ENCODE measurements at places on chromosomes 12 and 14. TPM values are rescaled to one million over a fixed set of nuclear protein-coding genes. Genes with fewer than 3 reads are reported as not detected.

- no peaks in the 10 kb centered on the region for H3K4me1 ChIP-seq
- no peak overlapping the region for H3K4me3 ChIP-seq
- no peak for DNase-seq
- no peaks in the 10 kb centered on the region for H3K36me3 ChIP-seq
- peaks cover 18% of the 10 kb centered on the region for H3K27me3 ChIP-seq
These were observed 87.0 kb downstream of the VWF start for GRCh38 chr12:6037459-6037858.

DNA sequence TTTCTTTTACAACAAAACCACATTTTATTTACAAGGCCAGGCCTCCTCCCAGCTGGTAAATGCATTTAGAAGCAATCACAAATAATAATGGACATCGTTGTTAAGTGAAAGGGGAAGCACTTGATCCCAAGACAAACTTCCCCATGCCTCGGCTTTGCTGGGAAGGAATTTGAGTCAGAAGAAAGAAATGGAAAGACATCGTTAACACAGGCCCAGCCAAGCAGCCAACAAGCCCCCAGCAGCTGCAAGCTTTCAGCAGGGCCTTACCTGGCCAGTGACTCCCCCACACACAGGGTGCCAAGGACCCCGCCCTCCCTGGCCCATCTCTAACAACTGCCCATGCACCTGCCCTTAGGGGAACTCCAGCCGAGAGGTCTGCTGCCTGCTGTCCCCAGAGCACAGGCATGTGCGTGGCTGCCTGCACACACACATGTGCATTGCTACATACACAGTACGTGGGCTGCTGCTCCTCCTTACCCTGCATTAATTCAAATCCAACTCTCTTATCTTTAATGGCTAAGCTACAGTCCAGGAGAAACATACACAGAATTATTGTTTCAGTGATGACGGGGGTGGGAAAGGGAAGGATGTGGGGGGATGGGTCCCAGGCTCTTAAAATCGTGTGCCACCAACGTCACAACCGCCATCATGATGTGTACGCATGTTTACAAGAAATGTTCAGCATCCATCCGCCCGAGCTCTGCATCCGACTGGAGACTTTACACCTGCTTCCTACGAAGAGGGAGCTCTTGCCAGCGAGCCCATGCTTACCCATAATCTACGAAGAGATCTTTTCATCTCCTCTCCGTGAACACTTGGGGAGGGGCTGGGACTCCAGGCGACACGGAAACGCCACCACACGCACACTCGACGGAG, 9.8 kb downstream of the BCL11B start:
- no peaks in the 10 kb centered on the region for H3K4me1 ChIP-seq
- peaks cover 41% of the 10 kb centered on the region for H3K27me3 ChIP-seq

GRCh38 chr12:69523433-69524330, 53.5 kb downstream of the FRS2 start:
- H3K36me3 ChIP-seq, result no peaks in the 10 kb centered on the region
- H3K4me1 ChIP-seq, result peaks cover 3% of the 10 kb centered on the region
- H3K27me3 ChIP-seq, result no peaks in the 10 kb centered on the region
- no peak for DNase-seq
- H3K27ac ChIP-seq, result no peak overlapping the region

DNA sequence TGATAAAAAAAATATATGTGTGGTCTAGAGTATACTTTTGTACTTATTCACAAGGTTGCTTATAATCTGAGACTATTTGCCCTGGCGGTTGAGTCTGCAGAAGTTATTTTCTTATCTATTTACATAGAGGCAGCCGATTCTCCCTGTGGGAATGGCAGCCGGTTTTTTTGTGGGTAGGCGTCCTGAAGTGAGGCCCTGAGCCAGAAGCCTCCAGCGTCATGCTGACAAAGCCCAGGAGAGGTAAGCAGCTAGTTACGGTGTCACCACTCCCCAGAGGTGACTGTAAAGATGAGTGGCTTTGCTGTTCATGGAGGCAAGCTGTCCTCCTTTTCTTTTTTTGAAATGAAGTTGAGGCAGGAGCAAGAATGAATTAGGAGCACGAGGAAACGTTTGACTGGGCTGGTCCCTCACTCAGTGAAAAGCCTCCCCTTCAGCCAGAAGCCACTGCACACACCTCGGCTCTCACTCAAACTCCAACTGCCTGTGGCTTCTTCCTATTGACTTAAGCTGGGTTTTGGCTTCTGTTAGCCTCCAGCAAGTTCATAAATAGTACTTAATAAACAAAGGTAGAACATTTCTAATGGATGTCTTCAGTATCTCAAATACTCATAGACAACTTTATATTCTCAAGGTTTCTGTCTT, 21.5 kb downstream of the PAX9 start:
- H3K36me3 ChIP-seq, result peaks cover 9% of the 10 kb centered on the region
- no peaks in the 10 kb centered on the region for H3K27me3 ChIP-seq
- H3K4me1 ChIP-seq, result no peaks in the 10 kb centered on the region
- H3K4me3 ChIP-seq, result no peak overlapping the region

DNA sequence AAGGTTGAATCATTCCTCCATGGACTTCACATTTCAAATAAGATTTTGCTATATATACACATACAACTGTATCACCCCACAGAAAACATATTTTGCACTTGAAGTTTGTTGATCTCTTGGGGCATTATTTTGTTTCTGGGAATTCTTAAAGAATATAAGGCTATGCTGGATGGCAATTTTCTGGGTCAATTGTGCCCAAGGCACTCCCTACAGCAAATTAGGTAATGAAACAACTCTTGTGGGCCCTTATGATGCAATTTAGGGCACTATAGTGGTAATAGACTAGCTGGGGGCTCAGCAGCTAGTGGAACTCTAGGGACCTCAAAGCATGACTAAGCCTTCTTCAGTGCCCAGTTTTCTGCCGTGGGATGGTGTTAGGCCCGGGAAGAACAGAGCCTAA, 444.4 kb downstream of the NRXN3 start:
- no peak overlapping the region for H3K27ac ChIP-seq
- no peaks in the 10 kb centered on the region for H3K36me3 ChIP-seq
- DNase-seq, result no peak
- H3K4me1 ChIP-seq, result no peaks in the 10 kb centered on the region

- DNase-seq, result no peak
- no peaks in the 10 kb centered on the region for H3K27me3 ChIP-seq
- no peaks in the 10 kb centered on the region for H3K36me3 ChIP-seq
These were observed 338.4 kb downstream of the RAD51B start for GRCh38 chr14:68157971-68158371.

The DEGS2 gene
- 2.7 TPM for total RNA-seq

DNA sequence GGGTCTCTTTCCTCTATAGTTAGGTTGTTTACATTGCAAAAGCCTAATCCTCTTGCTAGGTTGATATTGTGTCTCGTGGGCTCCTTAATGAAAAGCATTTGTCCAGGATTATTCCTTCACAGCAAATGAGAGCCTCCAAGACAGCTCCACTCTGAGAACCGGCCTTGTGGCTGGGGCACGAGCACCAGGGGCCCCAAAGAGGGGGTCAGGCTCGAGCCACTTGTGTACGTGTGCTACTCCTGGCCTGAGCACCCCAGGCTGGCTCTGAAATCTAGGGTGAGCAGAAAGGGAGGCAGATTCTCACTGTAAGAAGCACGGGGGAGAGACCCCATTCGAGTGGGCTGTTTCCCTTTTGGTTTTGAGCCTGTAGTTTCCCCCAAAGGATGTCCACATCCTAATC, 45.0 kb upstream of the FZD10 start:
- H3K27me3 ChIP-seq, result peaks cover 28% of the 10 kb centered on the region
- H3K4me1 ChIP-seq, result no peaks in the 10 kb centered on the region
- H3K36me3 ChIP-seq, result no peaks in the 10 kb centered on the region
- no peak overlapping the region for H3K27ac ChIP-seq
- DNase-seq, result no peak
- no peak overlapping the region for H3K4me3 ChIP-seq

GRCh38 chr12:57716305-57716704, 22.2 kb downstream of the AGAP2 start:
- DNase-seq, result no peak
- H3K27ac ChIP-seq, result no peak overlapping the region

- H3K36me3 ChIP-seq, result peaks cover 27% of the 10 kb centered on the region
- H3K4me3 ChIP-seq, result no peak overlapping the region
- DNase-seq, result no peak
- no peak overlapping the region for H3K27ac ChIP-seq
- no peaks in the 10 kb centered on the region for H3K4me1 ChIP-seq
- H3K27me3 ChIP-seq, result no peaks in the 10 kb centered on the region
These were observed 25.8 kb downstream of the SNRNP35 start for GRCh38 chr12:123483602-123484248.

- no peak for DNase-seq
- no peaks in the 10 kb centered on the region for H3K4me1 ChIP-seq
- no peaks in the 10 kb centered on the region for H3K27me3 ChIP-seq
- no peaks in the 10 kb centered on the region for H3K36me3 ChIP-seq
- H3K4me3 ChIP-seq, result no peak overlapping the region
These were observed 150.1 kb upstream of the FSCB start for GRCh38 chr14:44657203-44657602.

DNA sequence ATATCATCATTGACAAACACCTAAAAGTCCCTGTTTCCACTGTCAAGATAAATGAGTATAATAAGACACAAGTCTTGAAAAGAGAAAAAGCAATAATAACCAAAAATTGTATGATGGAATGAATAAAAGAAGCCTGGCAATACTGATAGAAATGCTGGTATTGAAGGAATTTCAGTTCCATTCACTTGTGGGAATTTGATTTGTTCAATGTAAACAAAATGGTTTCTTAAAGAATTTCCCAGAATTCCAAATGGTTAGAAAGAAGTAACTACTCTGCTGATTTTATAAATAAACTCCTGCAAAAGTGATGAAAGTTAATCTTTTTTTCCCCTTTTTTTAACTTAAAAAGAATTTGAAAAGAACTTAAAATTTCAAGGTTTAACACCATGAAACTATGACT, 129.9 kb upstream of the PDZRN4 start:
- H3K4me1 ChIP-seq, result no peaks in the 10 kb centered on the region
- DNase-seq, result no peak
- no peaks in the 10 kb centered on the region for H3K36me3 ChIP-seq
- H3K4me3 ChIP-seq, result no peak overlapping the region
- H3K27me3 ChIP-seq, result no peaks in the 10 kb centered on the region
- no peak overlapping the region for H3K27ac ChIP-seq

The HOXC4 gene
- 1.1 TPM for total RNA-seq

DNA sequence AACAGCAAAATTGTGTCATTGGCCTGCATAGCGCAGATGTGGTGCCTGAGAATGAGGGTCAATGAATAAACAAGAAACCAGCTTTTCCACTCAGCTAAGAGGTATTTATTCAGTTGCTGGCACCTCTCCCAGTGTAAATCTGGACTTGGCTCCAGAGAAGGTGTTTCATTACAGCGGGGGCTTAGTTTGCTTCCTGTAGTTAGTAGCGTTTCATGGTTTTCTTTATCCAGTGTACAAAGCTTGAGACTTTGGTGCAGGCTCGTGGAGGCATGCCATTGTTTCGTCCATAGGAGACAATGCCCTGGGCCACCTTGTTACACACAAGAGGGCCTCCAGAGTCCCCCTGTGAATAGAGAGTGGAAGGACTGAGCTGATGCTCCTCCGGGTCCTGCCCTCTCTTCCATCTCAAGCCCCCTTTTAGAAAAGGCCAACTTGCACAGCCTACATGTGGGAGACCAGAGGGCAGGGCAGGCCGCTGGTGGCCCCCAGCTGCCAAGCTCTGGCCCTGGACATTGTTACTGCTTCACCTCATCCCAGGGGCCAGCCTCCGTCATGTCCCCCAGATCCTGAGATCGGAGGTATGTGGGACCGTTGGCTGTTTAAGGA, 3.0 kb downstream of the GZMB start:
- 0 out of 2 replicates have a peak, but pooled peaks cover 4% of the 10 kb centered on the region for H3K27me3 ChIP-seq
- no peak for DNase-seq
- no peak overlapping the region for H3K27ac ChIP-seq
- H3K4me1 ChIP-seq, result no peaks in the 10 kb centered on the region

The MGP gene
- total RNA-seq, result 1.2 TPM

GRCh38 chr12:109595321-109595902, 21.8 kb downstream of the MVK start:
- H3K4me3 ChIP-seq, result no peak overlapping the region
- H3K27me3 ChIP-seq, result no peaks in the 10 kb centered on the region
- peaks cover 46% of the 10 kb centered on the region for H3K36me3 ChIP-seq
- H3K4me1 ChIP-seq, result peaks cover 4% of the 10 kb centered on the region
- no peak for DNase-seq

The KLRD1 gene
- total RNA-seq, result not detected

The FOXN4 gene
- not detected for total RNA-seq

GRCh38 chr12:46921764-46922133, 96.0 kb upstream of the SLC38A4 start:
- no peaks in the 10 kb centered on the region for H3K27me3 ChIP-seq
- no peak overlapping the region for H3K27ac ChIP-seq
- no peaks in the 10 kb centered on the region for H3K4me1 ChIP-seq

DNA sequence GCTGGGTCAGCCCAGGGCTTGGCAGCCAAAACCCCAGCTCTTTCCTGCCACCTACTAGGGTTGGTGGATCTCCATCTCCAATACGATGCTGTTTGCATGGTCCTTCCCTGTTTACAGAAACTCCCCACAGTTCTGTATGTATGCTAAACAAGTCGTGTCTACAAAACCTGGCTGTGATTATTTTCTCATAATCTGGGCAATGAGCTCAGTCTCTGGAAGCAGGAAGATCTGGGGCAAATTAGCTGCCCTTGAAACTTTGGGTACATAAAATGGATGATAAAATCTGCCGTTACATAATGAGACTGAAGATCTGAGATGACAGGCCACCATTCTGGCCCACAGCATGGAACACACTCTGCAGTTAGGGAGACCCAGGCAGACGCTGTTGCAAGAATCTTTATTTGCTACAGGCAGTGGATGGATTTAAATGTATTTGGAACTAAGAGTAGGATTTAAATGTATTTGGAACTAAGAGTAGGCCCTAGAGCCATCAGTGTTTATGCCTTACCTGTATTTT, 31.7 kb downstream of the ACADS start:
- no peak overlapping the region for H3K27ac ChIP-seq
- H3K36me3 ChIP-seq, result peaks cover 9% of the 10 kb centered on the region
- H3K27me3 ChIP-seq, result no peaks in the 10 kb centered on the region
- H3K4me1 ChIP-seq, result peaks cover 4% of the 10 kb centered on the region
- DNase-seq, result no peak
- no peak overlapping the region for H3K4me3 ChIP-seq

The ACSS3 gene
- total RNA-seq, result 0.40 TPM

The PYGL gene
- 10.8 TPM for total RNA-seq

GRCh38 chr12:119589097-119589496, 4.5 kb upstream of the TMEM233 start:
- H3K4me1 ChIP-seq, result peaks cover 8% of the 10 kb centered on the region
- peaks cover 6% of the 10 kb centered on the region for H3K27me3 ChIP-seq
- no peak for DNase-seq
- H3K36me3 ChIP-seq, result no peaks in the 10 kb centered on the region

The TBC1D30 gene
- total RNA-seq, result 0.55 TPM

The TAS2R30 gene
- total RNA-seq, result 0.93 TPM

GRCh38 chr12:120397824-120398540, 29.0 kb upstream of the MSI1 start:
- H3K4me3 ChIP-seq, result no peak overlapping the region
- H3K4me1 ChIP-seq, result no peaks in the 10 kb centered on the region
- DNase-seq, result no peak
